ENCODE measurements at places on chromosomes 6 and 20.

DNA sequence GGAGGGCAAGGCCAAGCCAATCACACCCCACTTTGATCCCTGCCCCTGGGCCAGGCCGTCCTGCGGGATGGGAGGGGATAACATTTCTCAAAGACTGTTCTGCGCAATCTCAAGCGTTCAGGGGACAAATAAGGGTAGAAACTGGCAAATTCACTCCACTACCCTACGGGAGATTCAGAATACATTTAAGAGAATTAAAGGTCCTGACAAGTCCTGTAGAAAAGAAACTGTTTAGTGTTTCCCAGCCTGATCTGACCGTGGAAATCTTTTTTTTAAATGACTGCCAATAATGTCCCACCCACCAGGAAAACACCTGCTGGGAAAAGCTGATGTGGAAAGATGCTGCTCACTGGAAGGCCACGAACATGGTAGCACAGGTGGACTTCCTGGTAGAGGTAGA, 140.6 kb upstream of the RNF24 start:
- no peak for DNase-seq

- DNase-seq = no peak
Observed at GRCh38 chr6:117908246-117909068, 1.4 kb downstream of the SLC35F1 start.

- DNase-seq = no peak
Observed at GRCh38 chr6:169902070-169902469, 150.6 kb downstream of the ERMARD start.

DNA sequence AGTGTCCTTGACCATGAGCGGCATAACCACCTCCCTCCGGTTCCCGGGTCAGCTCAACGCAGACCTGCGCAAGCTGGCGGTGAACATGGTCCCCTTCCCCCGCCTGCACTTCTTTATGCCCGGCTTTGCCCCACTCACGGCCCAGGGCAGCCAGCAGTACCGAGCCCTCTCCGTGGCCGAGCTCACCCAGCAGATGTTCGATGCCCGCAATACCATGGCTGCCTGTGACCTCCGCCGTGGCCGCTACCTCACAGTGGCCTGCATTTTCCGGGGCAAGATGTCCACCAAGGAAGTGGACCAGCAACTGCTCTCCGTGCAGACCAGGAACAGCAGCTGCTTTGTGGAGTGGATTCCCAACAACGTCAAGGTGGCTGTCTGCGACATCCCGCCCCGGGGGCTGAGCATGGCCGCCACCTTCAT, 4.9 kb downstream of the TUBB1 start:
- no peak for DNase-seq

GRCh38 chr20:44174996-44175765, 11.8 kb downstream of the JPH2 start:
- DNase-seq = no peak
